ENCODE measurements at places on chromosomes 5 and 9. TPM values are rescaled to one million over a fixed set of nuclear protein-coding genes. Genes with fewer than 3 reads are reported as not detected.

The ZNF366 gene
- not detected for total RNA-seq

The CBY3 gene
- total RNA-seq: 0.57 TPM

The GRM6 gene
- total RNA-seq: not detected

The GABRB2 gene
- total RNA-seq: not detected

DNA sequence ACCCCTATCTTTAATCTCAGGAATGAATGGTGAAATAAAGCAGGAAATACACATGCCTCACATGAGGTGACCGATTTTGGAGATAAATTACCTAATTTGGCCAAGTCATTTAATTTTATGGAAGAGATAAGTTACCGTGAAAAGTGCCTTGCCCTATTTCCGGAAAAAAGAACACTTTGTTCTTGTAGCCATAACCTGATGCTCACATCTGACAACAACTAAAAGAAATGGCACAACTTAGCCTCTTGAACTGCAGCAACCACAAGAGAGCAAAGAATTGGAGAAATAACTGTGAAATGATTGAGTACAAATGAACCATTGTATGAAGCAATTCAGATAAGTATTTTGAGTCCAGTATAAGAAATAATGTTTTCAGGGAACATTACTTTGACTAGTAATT lies 628.1 kb upstream of the TYRP1 start:
- DNase-seq: no peak

DNA sequence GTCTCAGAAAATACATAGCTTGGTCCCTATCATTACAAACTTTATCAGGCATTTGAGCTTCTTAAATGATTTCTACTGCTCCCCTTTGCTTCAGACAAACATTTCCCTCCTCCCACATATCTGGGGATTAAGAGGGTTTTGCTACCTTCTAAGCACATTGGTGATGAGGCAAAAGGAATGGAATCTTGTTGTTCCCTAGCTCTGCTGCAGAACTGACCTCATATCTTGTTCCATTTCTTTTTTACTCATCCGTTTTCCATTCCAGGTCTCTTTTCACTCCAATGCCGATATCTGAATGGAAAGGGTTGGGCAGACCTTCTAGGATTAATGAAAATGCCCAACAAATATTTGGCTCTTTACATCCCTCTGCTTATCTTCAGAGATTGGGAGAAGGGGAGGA lies 444.6 kb downstream of the ZNF608 start:
- no peak for DNase-seq

- DNase-seq: no peak
Observed at GRCh38 chr5:122756264-122756911, 18.5 kb upstream of the SNX2 start.
